H7 (cell line): ENCODE measurements at places on chromosomes 2 and 18.

DNA sequence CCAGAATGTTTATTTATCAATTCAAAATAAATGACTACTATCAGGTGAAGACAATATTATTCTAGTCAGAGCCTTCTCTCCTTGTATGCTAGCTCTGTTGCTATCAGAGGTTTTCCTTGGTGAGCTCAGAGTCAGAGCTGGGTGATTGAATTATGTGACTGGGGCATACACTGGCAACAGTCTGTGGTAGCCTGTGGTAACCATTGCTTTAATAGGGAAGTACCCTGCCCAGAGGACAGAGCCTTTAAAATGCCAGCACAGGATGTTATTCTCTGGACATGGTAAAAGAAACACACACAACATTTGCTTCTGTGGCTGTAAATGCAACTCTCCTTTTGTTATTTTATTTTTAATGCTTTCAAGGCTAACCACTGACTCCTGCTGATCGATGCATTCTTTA lies 124.7 kb downstream of the PPP1R1C start:
- no peak for DNase-seq

- no peak for DNase-seq
Measured at GRCh38 chr2:118120401-118120780, 32.1 kb downstream of the INSIG2 start.

DNA sequence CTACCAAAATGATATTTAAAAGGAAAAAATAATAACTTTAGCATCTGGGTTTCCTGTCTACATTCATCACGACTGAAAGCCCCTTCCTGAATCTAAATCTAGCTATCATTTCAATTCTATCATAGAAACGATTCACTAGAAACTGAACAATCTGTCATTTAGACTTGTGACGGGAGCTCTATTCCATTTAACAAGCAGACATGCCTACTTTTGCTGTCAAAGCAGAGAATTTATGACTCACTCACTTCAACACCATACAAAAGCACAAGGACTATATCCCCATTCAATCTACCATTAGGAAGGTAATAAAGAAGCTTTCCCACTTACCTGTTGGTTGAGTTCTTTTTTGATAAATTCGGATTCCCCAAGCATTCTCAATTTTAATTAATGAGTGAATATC lies 1072.3 kb downstream of the LRP1B start:
- DNase-seq = no peak

DNA sequence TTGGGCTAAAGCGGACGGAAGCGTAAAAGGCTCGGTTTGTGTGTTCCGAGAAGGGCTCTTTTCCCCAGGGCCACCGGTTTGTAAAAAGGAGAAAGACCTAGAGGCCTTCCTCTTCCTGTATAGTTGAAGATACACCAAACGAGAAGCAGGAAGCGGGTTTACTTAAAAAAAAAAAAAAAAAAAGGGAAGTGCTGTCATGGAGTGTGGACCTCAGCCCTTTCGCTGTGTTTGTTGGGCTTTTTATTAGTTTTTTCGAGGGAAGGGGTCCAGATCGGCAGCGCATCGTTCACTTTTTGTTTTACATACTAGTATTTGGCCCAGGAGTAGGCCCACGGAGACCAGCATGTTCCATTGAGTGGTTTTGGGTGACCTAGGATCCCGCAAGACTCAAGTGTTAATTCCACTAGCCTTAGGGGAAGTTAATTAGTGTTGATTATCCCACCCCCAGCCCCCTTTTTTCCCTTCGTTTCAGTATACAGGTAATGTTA lies 676 bp downstream of the ACTR2 start:
- no peak for DNase-seq

DNA sequence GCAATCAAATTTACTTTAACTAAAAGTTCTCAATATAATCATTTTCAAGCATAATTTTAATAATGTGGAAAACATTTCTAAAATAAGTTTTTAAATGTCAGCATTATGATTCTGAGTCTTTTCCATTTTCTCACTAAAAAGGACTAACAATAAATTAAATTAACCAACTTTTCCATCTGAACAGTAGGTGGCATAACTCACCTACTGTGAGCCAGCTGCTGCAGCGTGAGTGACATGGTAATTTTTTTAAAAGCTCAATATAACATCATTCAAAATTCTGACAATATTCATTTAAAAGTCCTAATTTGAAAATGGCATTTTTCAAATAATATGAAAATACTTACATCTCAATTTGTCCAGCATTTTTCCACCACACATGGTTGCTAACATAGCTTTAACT lies 66.5 kb downstream of the DTNB start:
- DNase-seq = no peak
